HFFc6 (cell line): ENCODE measurements at places on chromosomes 2 and 18.

GRCh38 chr18:7094427-7094826, 23.2 kb downstream of the LAMA1 start:
- no peak for DNase-seq
- no peak overlapping the region for H3K4me3 ChIP-seq
- H3K4me1 ChIP-seq = no peaks in the 10 kb centered on the region
- H3K27me3 ChIP-seq = peaks cover 6% of the 10 kb centered on the region; the same call in 1 of the 2 replicates

DNA sequence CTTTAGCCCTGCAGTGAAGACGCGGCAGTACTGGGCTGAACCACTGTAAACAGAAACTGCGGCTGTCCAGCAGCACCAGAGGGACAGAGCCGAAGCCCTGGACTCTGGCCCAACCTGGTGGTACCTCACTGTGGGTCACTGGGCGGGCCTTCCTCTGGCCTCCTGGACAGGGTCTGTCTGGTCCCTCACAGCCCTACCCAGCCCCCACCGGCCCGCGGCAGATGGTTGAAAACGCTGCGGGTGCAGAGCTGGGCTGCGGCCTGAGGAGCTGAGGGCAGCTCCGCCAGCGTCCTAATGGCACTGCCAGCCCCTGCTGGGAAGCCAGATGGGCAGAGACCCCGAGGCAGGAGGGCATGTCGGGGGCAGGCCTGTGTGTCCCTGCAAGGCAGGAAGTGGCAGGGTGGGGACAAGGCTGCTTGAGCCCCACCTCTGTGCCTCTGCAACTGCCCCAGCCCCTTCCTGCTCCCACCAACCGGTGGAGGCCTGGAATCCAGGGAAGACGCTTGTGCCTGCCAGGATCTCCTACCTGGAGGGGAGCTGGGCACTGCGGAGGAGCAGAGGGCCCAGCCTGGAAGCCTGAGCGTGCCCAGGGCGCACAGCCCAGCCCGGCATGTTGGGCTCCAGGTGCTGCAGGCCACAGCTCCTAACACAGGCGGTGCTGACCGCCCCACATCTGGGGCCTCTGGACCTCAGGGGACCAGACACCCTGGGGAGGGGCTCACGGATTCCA, 36.3 kb downstream of the HS6ST1 start:
- no peaks in the 10 kb centered on the region for H3K4me1 ChIP-seq
- DNase-seq = no peak
- no peak overlapping the region for H3K4me3 ChIP-seq
- no peaks in the 10 kb centered on the region for H3K36me3 ChIP-seq
- H3K27ac ChIP-seq = no peak overlapping the region

GRCh38 chr2:229520691-229521096, 193.7 kb downstream of the DNER start:
- H3K36me3 ChIP-seq = no peaks in the 10 kb centered on the region
- no peak overlapping the region for H3K27ac ChIP-seq
- H3K27me3 ChIP-seq = peaks cover 20% of the 10 kb centered on the region
- no peak overlapping the region for H3K4me3 ChIP-seq
- no peaks in the 10 kb centered on the region; the same call in 1 of the 2 replicates for H3K4me1 ChIP-seq

- H3K4me3 ChIP-seq = peak overlapping the region; percentile 71
- peak overlapping the region; percentile 89 for H3K27ac ChIP-seq
- peaks cover 100% of the 10 kb centered on the region for H3K4me1 ChIP-seq
- no peak for DNase-seq
Measured at GRCh38 chr2:36559221-36559942, 38.6 kb downstream of the FEZ2 start.

DNA sequence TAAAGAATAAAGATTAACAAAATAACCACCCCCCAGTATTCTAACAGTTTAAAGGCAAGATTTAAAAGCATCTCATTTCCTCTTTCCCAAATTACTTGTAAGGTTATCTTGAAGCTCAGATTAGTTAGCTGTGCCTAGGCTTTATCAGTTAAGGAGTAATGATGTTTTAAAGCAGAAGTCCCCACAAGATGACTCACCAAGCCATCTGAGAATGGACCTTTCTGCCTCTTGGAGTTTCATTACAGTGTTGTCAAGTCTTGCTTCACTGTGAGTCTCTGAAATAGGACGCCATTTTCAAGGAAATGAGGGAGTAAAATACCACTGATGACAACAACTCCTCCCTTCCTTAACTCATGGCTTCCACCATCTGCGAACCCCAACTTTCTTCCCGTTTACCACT, 35.9 kb downstream of the ZNF385B start:
- DNase-seq = no peak
- H3K27me3 ChIP-seq = peaks cover 8% of the 10 kb centered on the region
- H3K4me1 ChIP-seq = no peaks in the 10 kb centered on the region

DNA sequence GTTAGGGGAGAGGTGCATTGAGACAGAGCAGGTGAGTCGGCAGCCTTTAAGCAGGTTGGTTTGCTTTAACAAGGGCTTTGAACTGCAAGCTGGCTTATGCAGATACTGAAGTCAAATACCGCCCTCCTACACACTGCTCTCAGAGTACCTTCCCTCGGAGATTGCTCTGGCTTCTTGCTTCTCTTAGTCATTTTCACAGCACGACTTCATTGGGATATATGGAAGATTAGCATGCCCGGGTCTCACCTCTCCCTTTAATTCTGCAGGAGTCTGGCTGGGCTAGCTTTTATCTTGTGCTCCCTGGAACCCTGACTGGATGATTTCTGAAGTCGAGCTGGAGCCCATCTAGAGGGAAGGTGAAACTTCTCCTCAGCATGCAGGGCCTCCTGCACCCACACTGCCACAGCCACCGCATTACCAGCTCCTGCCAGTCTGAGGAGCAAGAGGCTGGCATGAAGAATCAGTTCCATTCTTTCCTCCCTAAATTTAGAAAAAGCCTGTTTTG, 395.5 kb upstream of the HNRNPA3 start:
- H3K27ac ChIP-seq = no peak overlapping the region
- H3K36me3 ChIP-seq = no peaks in the 10 kb centered on the region
- DNase-seq = no peak
- peaks cover 3% of the 10 kb centered on the region; the same call in 1 of the 2 replicates for H3K27me3 ChIP-seq
- H3K4me1 ChIP-seq = no peaks in the 10 kb centered on the region

- no peak overlapping the region for H3K27ac ChIP-seq
- H3K4me3 ChIP-seq = no peak overlapping the region
- no peaks in the 10 kb centered on the region for H3K4me1 ChIP-seq
- no peaks in the 10 kb centered on the region for H3K36me3 ChIP-seq
- DNase-seq = no peak
- H3K27me3 ChIP-seq = peaks cover 50% of the 10 kb centered on the region
Measured at GRCh38 chr2:113032737-113033136, 19.9 kb downstream of the IL36B start.

DNA sequence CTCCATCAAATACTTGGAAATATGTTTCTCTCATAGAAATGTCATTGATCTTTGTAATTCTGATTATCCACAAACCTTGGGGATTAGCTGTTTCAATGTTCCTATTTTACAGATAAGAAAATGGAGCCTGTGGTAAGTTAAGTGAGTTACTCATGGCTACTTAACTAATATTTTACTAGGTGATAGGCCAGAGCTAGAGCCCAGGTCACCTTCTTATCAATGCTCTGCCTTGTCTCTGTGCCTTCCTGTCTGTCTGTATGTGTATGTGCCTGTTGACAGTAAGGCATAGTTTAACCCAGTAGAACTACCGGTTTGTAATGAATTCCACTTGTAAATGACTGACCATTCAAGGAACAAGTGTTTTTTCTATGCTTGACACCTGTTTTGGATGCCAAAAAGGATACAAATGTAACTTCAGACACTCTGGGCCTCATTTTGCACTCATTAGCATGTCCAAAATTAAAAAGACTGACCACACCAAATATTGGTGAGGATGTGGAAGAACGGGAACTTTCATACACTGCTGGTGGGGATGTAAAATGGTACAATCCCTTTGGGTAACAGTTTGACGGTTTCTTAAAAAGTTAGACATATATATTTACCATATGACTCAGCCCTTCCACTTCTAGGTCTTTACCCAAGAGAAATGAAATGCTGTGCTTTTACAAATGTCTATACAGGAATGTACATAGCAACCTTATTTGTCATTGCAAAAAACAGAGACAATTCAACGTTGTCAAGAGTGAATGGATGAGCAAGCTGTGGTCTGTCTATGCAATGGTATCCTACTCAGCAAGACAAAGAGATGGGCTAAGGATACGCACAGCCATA, 19.6 kb upstream of the IL1A start:
- peak overlapping the region; percentile 70 for H3K4me3 ChIP-seq
- peak; percentile 94 for DNase-seq
- H3K27me3 ChIP-seq = no peaks in the 10 kb centered on the region; the same call in 1 of the 2 replicates
- H3K27ac ChIP-seq = peak overlapping the region; percentile 98
- peaks cover 42% of the 10 kb centered on the region for H3K4me1 ChIP-seq

DNA sequence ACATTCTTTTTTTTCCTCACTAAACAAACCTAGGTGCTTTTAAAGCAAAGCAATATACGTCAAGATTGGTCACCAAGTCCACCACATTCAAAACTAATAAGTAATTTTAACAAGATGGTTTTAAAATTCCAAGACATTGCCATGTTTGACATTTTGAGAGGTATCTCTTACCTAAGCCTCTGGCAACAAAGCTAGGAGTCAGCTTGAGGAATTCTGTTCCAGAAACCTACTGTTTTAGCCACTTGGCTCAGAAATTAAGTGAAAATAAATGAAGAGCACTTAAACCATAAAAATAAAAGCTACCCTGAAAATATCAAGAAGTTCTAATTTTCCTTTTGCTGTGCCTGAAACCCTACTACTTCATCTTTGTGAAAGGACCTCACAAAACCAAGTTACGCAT, 30.0 kb upstream of the CHMP3 start:
- H3K27me3 ChIP-seq = peaks cover 13% of the 10 kb centered on the region
- DNase-seq = no peak
- H3K27ac ChIP-seq = no peak overlapping the region
- H3K36me3 ChIP-seq = no peaks in the 10 kb centered on the region
- no peak overlapping the region for H3K4me3 ChIP-seq

GRCh38 chr2:193703411-193703810, 1508.7 kb upstream of the TMEFF2 start:
- no peaks in the 10 kb centered on the region for H3K4me1 ChIP-seq
- no peaks in the 10 kb centered on the region; the same call in 1 of the 2 replicates for H3K27me3 ChIP-seq
- no peak overlapping the region for H3K4me3 ChIP-seq
- H3K27ac ChIP-seq = no peak overlapping the region
- no peak for DNase-seq

GRCh38 chr2:236899146-236899545, 186.5 kb upstream of the COPS8 start:
- H3K27ac ChIP-seq = no peak overlapping the region
- peaks cover 11% of the 10 kb centered on the region for H3K27me3 ChIP-seq
- no peaks in the 10 kb centered on the region for H3K4me1 ChIP-seq
- no peak overlapping the region for H3K4me3 ChIP-seq
- no peaks in the 10 kb centered on the region for H3K36me3 ChIP-seq

DNA sequence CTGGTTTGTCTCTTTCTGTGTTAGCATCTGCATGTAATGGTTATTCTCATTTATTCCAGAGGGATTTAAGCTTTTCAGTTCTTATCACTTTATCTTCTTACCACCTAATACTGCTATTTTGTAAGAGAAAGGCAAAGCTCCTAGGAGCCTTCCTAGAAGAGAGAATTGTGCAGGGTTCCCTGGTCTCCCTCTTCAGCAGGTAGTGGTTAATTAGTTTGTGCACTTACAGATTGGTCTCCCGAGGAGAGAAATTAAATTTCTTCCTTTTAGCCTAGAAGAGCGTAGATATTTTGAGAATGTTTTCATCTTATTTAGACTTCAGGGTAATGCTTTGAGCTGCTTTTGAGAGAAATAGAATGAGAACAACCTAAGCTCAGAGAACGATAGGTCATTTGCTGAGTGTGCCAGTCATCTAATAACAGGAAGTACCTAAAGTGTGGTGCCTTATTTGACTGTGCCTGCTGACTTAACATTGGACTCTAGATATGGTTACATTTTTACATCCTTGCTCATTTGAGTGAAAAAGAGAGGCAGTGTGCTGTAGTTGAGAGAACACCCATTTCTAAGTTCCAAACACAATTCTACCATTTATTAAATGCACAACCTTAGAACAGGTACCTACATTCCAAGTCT, 651.4 kb downstream of the STK39 start:
- no peak overlapping the region for H3K4me3 ChIP-seq
- no peaks in the 10 kb centered on the region for H3K4me1 ChIP-seq
- no peaks in the 10 kb centered on the region for H3K36me3 ChIP-seq

DNA sequence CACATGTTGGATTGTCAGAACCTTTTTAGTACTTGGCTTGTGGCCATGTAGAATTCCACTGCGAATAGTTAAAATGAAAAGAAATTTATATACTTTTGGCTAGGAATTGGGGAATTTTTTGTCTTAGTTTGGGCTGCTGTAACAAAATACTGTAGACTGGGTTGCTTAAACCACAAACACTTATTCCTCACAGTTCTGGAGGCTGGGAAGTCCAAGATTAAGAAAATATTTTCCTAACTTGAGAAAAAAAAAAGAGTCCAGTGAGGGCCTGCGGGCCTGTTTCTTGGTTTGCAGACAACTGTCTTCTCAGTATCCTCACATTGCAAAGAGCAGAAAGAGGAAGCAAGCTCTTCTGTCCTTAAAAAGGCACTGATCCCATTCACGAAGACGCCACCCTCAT, 81.9 kb downstream of the CD226 start:
- no peaks in the 10 kb centered on the region for H3K27me3 ChIP-seq
- H3K4me1 ChIP-seq = peaks cover 6% of the 10 kb centered on the region
- DNase-seq = no peak
- no peak overlapping the region for H3K27ac ChIP-seq
- H3K4me3 ChIP-seq = no peak overlapping the region

DNA sequence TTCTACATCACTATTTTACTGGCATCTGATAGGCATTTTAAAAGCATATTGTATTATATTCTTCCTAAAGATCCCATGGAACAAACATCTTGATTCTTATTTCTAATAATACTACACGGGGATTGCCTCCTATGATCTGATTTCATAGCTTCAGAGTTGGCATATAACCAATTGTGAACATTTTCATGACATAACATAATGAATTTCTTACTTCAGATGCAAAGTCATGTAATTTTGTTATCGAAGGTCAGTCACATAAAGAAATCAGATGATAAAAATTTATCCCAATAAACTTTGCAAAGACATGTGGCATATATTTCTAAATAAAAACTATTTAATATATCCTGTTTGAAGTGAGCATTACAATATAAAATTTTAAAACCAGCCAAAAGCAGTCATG, 93.3 kb downstream of the COL5A2 start:
- H3K4me1 ChIP-seq = peaks cover 94% of the 10 kb centered on the region
- no peak overlapping the region; the same call in 1 of the 2 replicates for H3K4me3 ChIP-seq
- peaks cover 2% of the 10 kb centered on the region; the same call in 1 of the 2 replicates for H3K27me3 ChIP-seq
- no peak for DNase-seq

GRCh38 chr2:141392517-141393213, 738.2 kb downstream of the LRP1B start:
- H3K4me1 ChIP-seq = peaks cover 15% of the 10 kb centered on the region; the same call in 1 of the 2 replicates
- no peaks in the 10 kb centered on the region for H3K36me3 ChIP-seq
- no peaks in the 10 kb centered on the region for H3K27me3 ChIP-seq
